CD4-positive, alpha-beta T cell treated with Interleukin-12 subunit alpha and Interleukin-12 subunit beta, for 1 hour (primary cell): ENCODE measurements at places on chromosomes 12 and 14.

GRCh38 chr14:59785629-59786028, 84.9 kb downstream of the RTN1 start:
- DNase-seq: no peak

DNA sequence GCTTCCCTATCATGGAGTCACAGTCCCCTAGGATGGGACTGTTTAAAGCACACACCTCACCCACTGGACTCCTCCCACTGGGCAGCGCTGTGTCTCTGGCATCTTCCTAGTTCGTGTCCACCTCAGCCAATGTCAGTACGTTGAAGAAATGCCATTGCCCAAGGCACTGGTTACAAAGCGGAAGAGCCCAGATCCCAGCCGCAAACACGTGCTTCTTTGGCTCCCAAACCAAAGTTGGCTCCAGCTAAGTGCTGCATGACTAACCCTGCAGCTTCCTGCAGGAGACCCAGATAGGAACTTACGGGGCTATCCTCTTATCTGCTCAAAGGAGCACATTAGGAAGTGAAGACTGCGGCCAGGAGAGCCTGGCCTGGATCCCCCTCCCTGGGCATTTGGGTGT, 9.3 kb downstream of the SYNE3 start:
- no peak for DNase-seq

GRCh38 chr12:122518908-122519307, 7.8 kb downstream of the RSRC2 start:
- no peak for DNase-seq

- no peak for DNase-seq
Observed at GRCh38 chr14:85344171-85344570, 185.8 kb upstream of the FLRT2 start.

DNA sequence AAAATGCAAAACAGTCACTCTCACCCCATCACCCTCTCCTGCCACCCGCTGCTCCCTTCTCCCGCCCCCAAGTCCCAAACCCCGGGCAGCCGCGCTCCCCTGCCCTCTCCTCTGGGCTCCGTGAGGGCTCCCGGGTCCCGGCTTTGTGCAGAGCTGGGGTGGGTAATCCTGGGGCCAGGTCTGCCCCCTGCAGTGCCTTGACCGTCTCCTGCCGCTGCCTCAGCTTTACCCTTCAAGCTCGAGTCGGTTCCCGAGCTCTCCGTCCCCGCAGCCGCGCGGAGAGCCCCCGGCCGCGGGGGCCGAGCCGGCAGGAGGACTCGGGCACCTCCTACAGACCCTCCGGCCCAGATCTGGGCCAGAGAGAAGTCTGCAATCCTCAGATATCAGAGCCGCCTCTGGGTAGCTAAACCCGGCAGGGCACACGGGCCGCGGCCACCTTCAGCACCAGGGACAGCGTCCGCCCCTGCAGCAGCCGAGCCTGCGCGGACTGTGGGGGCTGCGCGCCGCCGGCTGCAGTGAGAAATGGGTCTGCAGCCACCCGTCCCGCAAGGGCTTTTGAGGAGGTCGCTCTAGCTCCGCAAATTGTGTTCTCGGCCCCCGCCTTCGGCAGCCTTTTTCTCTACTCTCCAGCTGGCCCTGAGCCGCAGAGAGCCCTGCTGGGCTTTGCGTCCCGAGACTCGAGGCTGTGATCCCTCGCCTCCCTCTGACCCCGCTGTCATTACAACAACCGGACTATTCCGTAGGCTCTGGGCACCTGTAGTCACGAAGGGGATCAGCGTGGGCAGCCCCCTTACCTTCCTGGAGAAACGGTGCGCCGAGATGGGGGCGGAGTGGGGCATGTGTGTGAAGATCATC, 1.2 kb downstream of the PRMT8 start:
- DNase-seq: peak; percentile 15
